Thoracic aorta (tissue), 2 donors: ENCODE measurements at places on chromosomes 3 and 15.

GRCh38 chr3:106678657-106679390, 698.4 kb upstream of the CCDC54 start:
- no peak for DNase-seq

DNA sequence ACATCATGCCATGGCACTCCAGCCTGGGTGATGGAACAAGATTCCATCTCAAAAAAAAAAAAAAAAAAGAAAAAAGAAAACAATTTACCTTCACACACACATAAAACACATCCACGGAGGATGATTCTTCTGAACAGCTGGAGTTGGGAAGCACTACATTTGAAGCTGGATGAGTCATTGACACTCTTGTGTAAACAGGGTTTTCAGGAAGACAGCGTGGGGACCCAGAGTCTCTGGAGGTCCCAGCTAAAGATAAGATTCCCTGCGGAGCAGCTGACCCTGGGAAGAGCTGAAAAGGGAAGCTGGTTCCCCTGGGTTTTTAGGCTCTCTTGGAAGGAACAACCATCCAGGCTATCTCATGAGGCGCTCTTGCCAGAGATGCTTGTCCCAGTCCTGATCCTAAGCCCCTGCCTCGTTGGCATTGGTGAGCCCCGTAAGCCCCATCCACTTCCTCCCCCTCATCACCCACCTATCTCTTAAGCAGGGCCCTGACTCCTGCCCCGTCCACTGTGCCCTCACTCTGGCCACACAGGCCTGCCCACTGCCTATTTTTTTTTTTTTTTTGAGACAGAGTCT, 32.0 kb upstream of the FURIN start:
- DNase-seq = no peak

GRCh38 chr3:31908391-31909097, 72.5 kb downstream of the OSBPL10 start:
- DNase-seq = no peak

DNA sequence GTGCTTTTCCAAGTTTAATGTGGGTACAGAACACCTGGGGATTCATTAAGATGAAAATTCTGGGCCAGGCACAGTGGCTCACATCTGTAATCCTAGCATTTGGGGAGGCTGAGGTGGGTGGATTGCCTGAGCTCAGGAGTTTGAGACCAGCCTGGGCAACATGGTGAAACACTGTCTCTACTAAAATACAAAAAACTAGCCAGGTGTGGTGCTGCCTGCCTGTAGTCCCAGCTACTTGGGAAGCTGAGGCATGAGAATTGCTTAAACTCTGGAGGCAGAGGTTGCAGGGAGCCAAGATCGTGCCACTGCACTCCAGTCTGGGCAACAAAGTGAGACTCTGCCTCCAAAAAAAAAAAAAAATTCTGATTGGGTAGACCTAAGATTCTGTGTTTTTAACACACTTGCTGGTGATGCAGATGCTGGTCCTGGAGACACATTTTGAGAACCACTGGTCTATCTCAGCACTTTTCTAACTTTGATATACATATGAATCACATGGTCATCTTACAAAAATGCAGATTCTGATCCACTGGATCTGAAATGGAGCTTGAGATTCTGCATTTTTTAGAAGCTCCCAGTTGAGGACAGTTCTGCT, 223.8 kb upstream of the SATB1 start:
- no peak for DNase-seq

- DNase-seq = no peak
Measured at GRCh38 chr3:161203485-161204098, 17.5 kb upstream of the NMD3 start.

GRCh38 chr15:74134387-74135027, 4.1 kb downstream of the ISLR2 start:
- no peak for DNase-seq

GRCh38 chr3:189195302-189195701, 23.5 kb downstream of the TPRG1 start:
- DNase-seq = no peak

GRCh38 chr15:20659265-20659664, 117.7 kb upstream of the GOLGA6L6 start:
- DNase-seq = no peak
